Esophagus squamous epithelium (tissue), 5 donors: ENCODE measurements at places on chromosomes 7 and 10.

GRCh38 chr7:4190010-4190981 lies 491.8 kb upstream of the FOXK1 start:
- DNase-seq: no peak

GRCh38 chr7:156162451-156162850 lies 350.2 kb upstream of the SHH start:
- DNase-seq: no peak

DNA sequence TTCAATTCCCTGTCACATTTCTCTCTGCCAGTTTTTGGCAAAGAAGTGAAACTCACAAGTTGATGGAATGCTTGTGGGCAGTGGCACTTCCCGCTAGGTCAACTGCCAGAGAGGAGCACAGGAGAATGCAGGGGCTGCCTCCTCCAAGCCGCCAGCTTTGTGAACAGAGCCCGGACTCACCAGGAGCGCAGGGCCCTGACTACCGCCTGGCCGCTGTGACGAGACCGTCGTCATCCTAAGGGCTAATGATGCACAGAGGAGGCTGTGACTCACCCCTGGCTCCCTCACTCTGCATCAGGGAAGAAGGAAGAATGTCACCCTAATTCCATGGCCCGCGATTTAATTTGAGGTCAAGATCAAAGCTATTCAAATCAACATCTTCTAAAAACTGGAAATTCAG lies 123.9 kb downstream of the TAX1BP1 start:
- no peak for DNase-seq

- no peak for DNase-seq
Measured at GRCh38 chr7:13144673-13145072, 457.2 kb downstream of the ARL4A start.

DNA sequence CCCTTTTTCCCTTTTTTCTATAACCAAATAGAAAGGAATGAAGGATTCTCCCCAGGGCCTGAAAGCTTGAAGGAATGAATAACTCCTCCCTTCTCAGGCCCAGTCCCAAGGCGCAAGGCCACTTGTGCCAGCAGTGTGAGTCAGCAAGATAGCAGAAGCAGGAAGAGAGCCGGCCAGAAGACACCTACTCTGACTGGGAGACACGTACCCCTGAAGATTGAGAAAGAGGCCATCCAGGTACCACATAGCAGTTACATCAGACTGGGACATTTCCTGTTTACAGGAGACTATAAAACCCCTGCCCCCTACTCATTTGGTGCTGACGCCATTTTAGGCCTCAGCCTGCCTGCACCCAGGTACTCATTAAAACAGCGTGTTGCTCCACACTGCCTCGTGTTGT lies 65.5 kb downstream of the LRRC17 start:
- DNase-seq: no peak

DNA sequence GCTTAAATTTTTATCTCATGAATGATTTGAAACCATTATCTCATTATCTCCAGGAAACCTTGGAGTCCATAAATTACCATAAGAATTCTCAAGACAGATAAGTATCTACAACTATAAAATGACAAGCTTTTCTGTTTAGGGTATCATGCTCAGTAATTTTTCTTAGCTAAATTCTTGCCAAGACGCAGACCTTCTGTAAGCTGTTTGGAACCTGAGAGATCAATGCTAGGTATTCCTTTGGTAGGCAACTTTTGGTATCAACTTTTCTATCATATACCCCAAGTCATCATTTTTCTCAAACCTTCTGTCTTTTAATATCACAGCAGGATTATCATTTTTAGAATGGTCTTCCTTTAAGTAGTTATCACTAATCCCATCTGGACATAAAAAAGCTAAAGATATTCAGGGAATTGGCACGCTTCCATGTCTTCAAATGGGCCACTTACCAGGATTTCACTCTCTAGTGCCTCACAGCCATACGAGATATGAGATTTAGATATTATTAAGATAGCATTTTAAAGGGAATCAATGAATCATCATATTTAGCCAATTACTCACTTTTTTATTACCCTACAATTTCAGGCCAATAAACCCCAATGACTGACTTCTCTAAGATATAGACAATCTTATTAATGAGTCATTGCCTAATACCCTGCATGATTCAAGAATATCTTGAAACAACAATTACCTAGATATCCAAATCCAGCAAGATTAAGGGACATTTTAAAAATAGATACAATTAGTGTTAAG lies 544.1 kb downstream of the HTR7 start:
- no peak for DNase-seq

DNA sequence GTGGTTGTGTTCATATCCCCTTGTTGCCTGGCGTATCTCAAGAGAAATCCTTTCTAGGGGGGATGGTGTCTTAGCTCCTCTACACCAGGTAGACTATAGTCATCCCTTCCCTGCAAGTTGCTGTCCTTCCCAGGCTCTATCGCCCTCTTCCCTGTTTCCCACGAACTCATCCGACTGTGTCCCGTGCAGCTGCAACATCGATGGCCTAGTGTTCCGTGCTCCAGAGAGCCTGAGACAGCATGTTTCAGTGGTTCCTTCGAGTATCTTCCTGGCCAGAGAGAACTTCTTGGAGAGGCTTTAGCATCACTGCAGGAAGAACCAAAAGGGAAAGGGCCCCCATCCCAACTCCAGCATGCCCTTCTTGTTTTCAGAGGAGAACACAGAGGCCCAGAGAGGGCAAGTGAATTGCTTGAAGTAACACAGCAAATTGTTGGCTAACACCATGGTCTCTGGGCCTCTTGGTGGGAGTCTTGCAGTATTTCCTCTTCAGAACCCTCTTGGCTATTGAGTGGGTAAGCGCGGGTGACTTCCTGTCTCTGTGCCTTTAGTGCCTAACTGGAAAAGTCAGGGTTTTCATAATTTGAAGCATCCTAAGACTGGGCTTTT lies 162.9 kb downstream of the RGS10 start:
- DNase-seq: no peak

DNA sequence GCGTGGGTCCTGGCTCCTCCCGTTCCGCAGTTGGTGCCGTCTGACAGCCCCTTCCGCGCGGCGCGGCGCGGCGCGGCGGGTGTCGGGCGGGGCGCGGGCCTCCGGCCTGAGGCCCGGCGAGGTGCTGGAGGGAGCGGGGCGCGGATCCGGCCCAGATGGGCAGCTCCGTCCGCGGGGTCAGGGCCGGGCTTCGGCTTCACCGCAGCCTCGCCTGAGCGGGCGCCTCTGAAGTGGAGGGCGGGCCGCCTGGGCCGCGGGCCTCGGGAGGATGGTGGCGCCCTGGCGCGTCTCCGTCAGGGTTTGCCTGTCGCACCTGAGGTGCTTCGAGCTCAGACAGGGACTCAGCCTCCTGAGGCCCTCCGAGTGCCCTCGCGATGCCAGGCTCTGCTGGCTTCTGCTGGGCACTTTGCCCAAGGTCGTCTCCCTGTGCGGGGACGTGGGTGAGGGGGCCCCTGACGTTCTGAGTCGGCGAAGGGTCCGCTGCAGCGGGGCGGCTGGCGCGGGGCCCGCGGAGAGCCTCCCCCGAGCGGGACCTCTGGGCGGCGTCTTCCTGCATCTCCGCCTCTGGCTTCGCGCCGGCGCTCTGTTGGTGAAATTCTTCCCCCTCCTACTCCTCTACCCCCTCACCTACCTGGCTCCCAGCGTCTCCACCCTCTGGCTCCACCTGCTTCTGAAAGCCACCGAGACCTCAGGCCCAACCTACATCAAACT lies 473 bp downstream of the ADCK2 start:
- no peak for DNase-seq

DNA sequence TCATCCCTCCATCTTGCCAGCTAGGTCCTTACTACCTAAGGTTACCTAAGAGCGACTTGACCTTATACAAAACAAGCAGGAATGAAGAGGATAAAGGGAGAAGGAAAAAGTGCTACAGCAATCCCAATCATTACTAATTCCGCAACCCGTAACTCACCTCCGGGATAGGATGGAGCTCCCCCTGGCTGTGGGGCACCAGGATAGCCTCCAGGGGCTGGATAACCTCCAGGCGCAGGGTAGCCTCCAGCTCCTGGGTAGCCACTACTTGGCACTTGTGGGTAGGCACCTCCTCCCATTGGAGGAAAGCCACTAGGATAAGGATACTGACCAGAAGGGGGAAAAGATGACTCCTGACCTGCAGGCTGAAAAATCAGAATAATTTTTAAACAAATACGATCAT lies 15.8 kb downstream of the ANXA7 start:
- DNase-seq: no peak

DNA sequence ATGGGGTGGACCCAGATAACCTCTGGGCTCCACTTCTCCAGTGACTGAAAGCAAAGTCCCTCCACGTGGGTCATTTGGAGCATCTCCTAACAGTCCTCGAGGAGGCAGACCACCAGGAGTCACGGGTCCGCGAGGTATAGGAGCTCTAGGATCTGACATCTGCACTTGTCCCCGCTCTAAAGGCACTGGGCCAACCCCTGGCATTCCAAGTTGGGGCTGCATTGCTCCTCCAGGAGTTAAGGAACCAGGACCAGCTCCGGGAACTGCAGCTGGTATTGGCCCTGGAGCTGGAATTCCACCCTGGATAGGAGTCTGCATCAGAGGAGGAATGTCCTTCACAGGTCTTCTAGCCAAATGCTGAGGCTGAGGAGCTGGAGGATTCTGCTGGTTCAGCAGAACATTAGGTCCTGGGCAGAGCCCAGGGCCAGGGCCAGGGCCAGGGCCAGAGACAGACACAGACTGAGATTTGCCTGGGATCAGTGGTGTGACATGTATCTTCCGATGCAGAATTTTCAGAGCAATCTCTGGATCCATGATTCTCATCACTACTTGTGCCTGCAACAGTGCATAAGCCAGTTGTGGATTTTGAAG lies 827 bp downstream of the CSTF2T start:
- DNase-seq: no peak

GRCh38 chr7:69843653-69844052 lies 245.4 kb downstream of the AUTS2 start:
- no peak for DNase-seq

- DNase-seq: no peak
Measured at GRCh38 chr10:114869520-114869892, 47.9 kb downstream of the FHIP2A start.

DNA sequence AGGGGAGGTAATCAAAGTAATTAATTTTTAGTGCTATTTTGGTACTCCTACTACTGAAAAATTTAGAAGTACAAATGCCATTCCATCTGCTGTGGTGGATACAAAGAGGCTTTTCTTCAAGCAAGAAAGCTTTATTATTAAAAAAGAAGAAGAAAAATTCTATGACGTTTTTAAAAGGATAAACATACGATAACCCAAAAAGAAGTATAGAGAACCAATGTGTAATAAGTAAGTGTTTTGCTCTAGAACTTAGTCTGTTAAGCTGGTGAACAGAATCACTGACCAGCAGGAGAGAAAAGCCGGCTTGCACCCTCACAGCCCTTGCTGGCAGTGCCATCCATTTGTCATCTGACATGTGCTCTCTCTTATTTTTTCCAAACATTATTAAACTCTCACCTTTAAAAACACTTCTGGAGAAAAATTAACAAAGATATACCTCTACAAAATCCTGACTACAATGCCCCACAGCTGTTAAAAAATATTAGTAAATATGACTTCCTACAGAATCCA lies 81.5 kb downstream of the SRPK2 start:
- no peak for DNase-seq

DNA sequence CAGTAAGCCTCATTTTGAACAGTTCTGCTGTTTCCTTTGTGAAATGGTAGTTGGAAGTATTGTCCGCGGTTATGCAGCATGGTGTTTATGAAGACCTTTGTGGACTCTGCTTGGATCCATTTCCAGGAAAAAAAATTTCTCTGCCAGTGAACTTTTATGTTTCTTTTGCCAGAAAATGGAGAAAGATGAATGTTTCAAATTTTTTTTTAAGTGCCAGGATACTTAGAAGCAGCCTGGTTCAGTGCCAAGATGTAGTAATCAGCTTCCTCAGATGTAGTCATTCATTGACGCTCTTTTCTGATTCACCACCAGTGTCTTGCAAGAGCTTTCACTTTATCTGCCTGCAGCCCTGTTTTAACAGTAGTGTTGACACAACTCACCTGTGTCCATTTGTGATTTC lies 258.2 kb downstream of the SDK1 start:
- DNase-seq: no peak

DNA sequence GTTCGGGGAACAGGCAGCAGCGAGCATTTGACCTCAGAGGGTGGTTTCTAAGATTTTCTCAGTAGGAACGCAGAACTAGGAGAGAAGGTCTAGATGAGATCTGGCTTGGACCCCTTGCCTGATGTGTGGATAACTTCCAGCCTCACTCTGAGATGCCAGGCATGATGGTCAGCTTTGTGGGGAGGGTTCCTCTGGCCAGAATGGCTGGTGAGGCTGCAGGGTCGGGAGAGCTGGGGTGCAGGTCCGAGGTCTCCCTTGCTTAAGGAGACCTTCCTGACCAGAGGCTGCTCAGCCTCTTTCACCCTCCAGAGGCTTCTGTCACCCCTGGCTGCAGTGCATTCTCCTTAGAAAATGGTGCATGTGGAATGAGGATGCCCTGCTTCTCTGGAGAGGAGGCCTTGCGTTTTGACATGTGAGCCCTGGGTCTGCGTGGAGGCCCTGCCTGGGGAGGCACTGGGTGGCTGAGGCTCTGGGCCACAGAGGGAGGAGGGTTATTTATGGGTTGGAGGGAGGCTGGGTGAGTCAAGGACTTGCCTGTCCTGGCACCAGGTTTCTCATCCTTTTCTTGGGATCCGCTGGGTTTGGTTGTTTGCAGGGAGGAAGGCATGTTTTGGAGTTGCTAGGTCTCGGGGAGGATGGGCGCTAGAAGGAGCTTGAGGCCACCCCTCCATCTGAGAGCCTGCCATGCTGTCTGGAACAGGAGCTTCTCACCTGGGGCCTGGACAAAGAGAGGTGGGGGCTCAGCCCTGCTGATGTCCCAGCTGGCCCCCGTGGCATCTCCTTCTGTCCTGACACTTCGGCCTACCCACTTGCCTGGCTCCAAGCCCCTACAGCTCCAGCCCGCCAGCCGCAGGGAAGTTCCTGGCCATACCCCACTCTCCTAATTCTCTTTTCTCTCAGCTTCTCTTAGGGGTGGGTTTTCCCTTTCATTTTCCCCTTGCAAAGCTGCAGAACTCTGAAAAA lies 3.9 kb downstream of the FAM241B start:
- DNase-seq: no peak

DNA sequence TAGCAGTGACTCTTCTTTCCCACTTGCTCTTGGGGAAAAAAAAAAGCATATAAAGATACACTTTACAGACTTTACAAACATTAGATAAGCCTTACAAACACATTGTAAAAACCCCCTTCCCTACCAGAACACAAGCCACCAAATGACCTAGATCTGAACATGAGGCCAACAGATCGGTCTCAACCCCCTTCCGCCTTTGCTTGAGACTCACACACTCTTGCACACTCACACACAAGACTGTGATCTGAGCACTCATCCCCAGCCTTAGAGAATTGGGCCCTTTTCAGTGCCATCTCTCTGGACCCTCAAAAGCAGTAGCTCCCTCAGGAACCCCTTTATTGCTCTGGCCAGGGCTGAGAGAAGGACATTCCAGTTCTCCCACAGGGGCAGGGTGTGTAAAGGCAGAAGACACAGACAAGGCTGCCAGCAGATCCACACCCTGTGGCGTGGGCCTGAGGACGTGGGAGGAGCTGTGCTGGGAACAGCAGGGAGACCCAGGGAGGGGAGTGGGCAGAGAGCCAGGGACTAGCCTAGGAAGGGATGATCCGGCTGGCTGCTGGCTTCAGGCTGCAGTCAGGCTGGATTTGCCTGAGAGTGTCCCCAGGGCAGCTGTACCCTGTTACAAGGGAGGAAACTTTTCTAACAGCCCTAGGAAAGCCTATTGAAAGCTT lies 206.7 kb downstream of the KIAA1217 start:
- no peak for DNase-seq

GRCh38 chr7:47580175-47580706 lies 1.7 kb downstream of the TNS3 start:
- no peak for DNase-seq
